ENCODE measurements at places on chromosomes 2 and 18.

DNA sequence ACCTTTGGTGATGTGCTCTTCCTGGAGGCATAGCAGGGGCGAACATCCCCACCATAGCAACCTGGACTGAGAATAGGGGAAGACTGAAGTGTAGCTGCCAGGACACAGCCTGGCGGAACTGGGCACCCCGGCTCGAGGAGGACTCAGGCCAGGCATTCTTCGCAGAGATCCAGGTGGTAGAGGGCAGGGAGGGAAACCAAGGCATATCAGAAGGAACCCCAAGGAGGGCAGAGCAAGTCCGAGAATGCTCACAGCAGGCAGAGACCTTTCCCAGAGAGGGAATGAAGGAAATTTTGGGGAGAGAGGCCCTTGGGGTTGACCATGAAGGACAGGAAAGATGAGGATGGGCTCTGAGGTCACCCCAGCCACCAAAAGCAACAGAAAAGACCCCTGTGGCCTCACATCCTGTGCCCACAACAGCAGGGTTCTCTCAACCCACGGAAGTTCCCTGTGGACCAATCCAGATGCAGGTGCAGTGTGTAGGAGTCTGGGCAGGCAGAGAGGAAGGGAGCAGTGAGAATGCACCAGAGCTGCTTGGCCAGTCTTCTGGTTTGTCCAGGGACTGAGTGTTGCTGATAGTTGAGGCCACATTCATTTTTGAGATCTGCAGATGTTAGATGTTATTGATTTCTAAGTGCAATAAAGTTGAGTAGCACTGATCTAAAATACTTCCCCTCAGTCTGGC is 136.9 kb downstream of the PXDN start:
- no peak for DNase-seq

- DNase-seq: no peak
These were observed 837.3 kb downstream of the GALR1 start for GRCh38 chr18:78086931-78087330.

DNA sequence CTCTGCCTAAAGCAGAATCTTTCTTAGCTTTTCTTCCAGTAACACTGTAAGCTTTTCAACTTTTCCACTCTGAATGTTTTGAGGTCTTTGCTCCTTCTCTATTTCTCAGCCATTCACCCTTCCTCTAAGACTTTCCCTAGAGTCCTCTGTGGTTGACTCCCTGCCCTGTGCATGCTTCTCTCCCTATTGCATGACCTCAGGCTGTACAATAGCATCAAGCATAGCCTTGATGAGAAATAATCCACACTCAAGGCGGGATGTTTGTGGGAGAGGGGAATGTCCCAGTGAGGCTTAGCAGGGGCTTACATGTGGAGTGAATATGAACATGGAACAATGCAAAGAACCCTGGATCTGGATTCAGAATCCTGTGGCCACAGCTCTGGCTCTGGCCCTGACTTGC is 48.4 kb upstream of the IGFBP5 start:
- DNase-seq: no peak

- DNase-seq: no peak
These were observed 16.4 kb upstream of the LPIN2 start for GRCh38 chr18:3029215-3029952.

- DNase-seq: no peak
These were observed 89.2 kb upstream of the MYO3B start for GRCh38 chr2:170088776-170089175.
